ENCODE measurements at places on chromosomes 1 and 21. TPM values are rescaled to one million over a fixed set of nuclear protein-coding genes. Genes with fewer than 3 reads are reported as not detected.

VANGL2 gene
- under 0.01 TPM for total RNA-seq

KRTAP13-2 gene
- not detected for total RNA-seq

FOXD3 gene
- total RNA-seq: not detected

PARP1 gene
- total RNA-seq: 104 TPM

RIMKLA gene
- total RNA-seq: under 0.01 TPM

MAP3K6 gene
- total RNA-seq: 22.5 TPM

GJC2 gene
- 14.8 TPM for total RNA-seq

All from smooth muscle cell of trachea (primary cell).